ENCODE measurements at places on chromosomes 6 and 20.
A peak's percentile ranks its signal among the peaks of the same experiment; 100 is the strongest.

GRCh38 chr20:25407311-25408169 is at the start of gene GINS1:
GINS1 (plus strand) TSS chr20:25407673; CDS start chr20:25407821, 148 bp downstream.
- H3K4me3 ChIP-seq: peak within 1 kb of the TSS; percentile 53
- no peaks in the 10 kb centered on the region for H3K36me3 ChIP-seq
- peak; percentile 87 for DNase-seq
- peak within 1 kb of the TSS; percentile 36 for H3K27ac ChIP-seq
- no peaks in the 10 kb centered on the region for H3K27me3 ChIP-seq
- H3K4me1 ChIP-seq: peaks cover 5% of the 10 kb centered on the region

DNA sequence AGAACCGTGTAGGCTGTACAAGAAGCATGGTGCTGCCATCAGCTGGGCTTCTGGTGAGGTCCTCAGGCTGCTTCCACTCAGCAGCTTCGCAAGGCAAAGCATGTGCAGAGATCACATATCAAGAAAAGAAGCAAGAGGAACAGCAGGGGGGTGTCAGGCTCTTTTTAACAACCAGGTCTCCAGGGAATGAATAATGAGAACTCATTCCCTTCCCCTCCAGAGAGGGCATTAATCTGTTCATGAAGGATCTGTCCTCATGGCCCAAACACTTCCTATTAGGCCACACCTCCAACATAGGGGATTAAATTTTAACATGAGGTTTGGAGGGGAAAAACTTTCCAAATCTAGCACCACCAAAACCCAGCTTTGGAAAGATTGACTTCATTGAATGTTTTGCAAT is 20.0 kb downstream of the GINM1 start:
- no peak overlapping the region for H3K27ac ChIP-seq
- no peak for DNase-seq
- H3K36me3 ChIP-seq: peaks cover 10% of the 10 kb centered on the region
- no peak overlapping the region for H3K4me3 ChIP-seq
- H3K27me3 ChIP-seq: no peaks in the 10 kb centered on the region

- H3K36me3 ChIP-seq: no peaks in the 10 kb centered on the region
- H3K27ac ChIP-seq: no peak overlapping the region
- H3K4me1 ChIP-seq: no peaks in the 10 kb centered on the region
- no peak overlapping the region for H3K4me3 ChIP-seq
- H3K27me3 ChIP-seq: no peaks in the 10 kb centered on the region
- no peak for DNase-seq
Measured at GRCh38 chr6:82371799-82372546, 8.4 kb downstream of the TPBG start.

DNA sequence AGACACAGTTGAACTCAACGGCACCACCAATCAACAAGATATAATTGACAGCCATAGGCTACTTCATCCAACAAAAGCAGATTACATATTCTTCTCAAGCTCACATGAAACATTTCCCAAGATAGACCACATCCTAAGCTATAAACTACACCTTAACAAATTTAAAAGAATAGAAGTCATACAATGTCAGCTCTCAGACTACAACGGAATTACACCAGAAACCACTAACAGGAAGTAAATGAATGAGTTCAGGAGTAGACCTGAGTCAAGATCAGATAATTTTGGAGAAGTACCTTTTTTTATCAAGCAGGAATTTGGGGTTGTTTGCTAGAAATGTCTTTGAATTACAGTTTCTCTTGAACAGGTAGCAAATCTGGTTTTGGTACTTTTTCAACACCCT is 237.8 kb downstream of the TBX18 start:
- H3K36me3 ChIP-seq: no peaks in the 10 kb centered on the region
- H3K4me1 ChIP-seq: no peaks in the 10 kb centered on the region
- no peak overlapping the region for H3K4me3 ChIP-seq

DNA sequence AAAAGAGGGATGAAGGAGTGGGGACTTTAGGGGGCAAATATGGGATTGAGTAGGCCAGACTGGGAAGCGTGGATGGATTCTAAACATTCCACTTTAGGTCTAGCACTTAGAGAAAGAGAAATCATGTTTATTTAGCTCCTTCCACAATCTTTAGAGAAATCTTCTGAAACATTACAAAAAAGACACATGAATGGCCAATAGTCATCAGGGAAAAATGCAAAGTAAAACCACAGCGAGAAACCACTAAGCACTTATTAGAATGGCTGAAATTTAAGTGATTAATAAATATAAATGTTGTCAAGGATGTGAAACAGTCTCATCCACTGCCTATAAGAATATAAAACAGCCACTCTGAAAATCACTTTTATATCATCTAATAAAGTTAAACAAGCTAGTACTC is 46.9 kb downstream of the HLA-A start:
- no peak for DNase-seq
- H3K4me3 ChIP-seq: no peak overlapping the region
- no peak overlapping the region for H3K27ac ChIP-seq
- H3K27me3 ChIP-seq: no peaks in the 10 kb centered on the region

DNA sequence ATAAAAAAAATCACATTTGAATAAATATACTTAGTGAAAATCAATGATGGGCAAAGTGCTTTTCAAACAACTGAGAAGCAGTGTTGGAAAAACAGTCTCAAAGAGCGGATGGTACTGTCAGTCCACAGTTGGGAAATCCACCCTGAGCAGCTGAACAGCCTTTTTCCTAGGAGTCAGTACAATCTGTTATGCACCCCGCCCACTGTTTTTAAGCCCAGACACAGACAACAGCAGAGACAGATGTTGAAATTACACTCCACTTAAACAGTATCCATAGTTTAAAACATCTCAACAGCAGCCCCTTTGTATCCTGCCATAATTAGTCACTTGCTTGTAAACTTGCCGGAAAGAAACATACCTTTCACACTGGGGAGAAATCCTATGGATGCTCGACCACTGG is 372 bp downstream of the KIAA0408 start:
- peak overlapping the region; percentile 34 for H3K27ac ChIP-seq
- H3K27me3 ChIP-seq: no peaks in the 10 kb centered on the region
- H3K4me3 ChIP-seq: no peak overlapping the region
- no peaks in the 10 kb centered on the region for H3K36me3 ChIP-seq

GRCh38 chr20:43507150-43508080 is at the start of gene L3MBTL1:
L3MBTL1 (plus strand) TSS chr20:43507697; CDS start chr20:43513504, 5,807 bp downstream.
- H3K4me3 ChIP-seq: peak within 1 kb of the TSS; percentile 57
- H3K4me1 ChIP-seq: peaks cover 9% of the 10 kb centered on the region
- H3K27me3 ChIP-seq: no peaks in the 10 kb centered on the region

GRCh38 chr20:7137395-7138151 is 370.1 kb downstream of the BMP2 start:
- H3K4me3 ChIP-seq: no peak overlapping the region
- no peak overlapping the region for H3K27ac ChIP-seq
- DNase-seq: no peak
- H3K36me3 ChIP-seq: no peaks in the 10 kb centered on the region
- H3K4me1 ChIP-seq: no peaks in the 10 kb centered on the region
- H3K27me3 ChIP-seq: no peaks in the 10 kb centered on the region
